ENCODE measurements at places on chromosomes 1 and 21.

- no peak for DNase-seq
Measured at GRCh38 chr1:6954591-6954990, 169.3 kb downstream of the CAMTA1 start.

DNA sequence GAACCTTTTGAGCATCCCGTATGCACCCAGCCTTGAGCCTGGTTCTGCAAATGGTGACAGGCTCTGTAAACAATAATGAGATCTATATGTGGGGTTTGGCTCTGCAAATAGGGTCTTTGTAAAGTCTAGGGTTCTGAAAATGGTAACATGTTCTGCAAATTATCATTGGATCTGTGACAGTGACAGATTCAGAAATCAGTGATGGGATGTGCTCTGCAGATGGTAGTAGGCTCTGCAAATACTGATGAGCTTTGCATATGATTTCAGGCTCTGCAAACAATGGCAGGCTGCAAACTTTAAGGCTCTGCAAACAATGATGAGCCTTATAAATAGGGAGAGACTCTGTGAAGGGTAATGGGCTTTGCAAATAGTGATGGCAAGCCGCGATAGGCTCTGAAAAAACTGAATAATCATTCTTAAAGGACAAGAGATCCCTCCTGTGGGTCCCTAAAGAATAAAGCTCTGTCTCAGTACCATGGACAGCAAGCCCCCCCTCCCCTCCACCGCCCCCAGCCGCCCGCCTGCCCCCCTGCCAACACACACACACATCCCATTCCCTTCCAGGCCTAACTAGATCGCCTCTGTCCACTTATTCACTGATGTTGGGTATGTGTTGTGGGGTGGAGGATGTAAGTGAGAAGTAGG, 17.7 kb upstream of the DMBX1 start:
- DNase-seq: no peak

DNA sequence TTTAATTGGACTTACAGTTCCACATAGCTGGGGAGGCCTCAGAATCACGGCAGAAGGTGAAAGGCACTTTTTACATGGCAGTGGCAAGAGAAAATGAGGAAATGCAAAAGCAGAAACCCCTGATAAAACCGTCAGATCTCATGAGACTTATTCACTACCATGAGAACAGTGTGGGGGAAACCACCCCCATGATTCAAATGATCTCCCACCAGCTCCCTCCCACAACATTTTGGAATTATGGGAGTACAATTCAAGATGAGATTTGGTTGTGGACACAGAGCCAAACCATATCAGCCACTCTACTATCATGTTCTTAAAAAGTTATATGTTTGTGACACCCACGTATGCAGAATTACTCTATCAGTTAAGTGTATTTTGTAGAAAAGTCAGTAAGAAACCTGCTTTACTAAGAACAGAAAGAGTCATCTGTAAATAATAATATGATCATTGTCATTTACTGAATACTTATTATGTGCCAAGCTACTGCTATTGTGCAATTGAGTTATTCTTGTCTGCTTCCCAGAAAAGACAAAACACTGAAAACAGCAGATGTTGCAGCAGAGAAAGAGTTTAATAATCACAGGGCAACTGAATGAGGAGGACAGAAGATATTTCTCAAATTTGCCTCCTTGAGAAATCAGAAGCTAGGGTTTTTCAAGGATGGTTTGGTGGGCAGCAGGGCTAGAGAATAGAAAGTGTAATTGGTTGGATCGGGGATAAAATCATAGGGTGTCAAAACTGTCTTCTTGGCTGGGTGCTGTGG, 207.7 kb upstream of the FGGY start:
- no peak for DNase-seq

DNA sequence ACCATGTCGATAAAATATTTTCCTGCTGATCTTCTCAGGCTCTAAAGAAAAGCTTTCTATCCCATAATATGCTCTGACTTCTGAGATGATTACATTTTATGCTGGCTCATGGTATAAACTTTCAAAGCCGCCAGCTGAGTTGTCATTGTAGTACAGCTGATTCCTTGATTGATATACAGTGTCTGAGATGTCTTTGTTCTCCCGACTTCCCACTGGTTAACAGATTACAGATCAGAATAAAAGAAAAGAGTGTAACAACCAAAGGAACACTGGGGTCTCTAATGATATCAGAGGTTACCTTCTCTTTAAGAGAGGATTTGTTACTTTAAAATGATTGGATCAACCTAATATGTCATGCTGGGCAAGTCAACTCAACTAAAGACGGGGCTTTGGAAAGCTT, 485.4 kb upstream of the LRRC7 start:
- no peak for DNase-seq

DNA sequence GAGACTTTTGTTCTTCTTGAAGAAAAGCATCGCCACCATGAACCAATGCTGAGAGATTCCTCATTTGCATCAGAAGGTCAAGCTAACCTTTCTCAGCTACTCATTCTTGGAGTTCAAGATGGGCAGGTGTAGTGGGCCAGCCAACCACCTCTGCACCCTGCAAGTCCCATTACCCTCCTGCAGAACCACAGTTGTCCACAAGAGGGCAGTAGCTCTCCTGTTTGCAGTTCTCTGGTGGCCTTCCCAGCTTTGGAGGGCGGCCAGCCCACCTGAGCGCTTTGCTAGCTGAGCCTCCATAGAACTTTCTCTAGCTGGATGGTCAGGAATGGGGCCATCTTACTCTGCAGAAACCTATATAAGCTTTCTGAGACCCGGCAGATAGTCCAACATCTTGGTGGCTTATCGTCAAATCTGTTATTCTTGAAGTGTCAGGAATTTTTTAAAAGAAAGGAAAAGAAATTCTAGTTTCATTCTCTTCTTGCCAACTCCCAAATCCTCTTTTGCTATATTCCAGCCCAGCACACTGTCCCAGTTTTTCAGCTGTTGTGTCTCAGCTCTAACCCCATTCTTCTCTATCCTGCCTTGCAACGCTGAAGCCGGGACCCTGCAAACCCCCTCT, 11.0 kb upstream of the LMX1A start:
- peak; percentile 86 for DNase-seq

DNA sequence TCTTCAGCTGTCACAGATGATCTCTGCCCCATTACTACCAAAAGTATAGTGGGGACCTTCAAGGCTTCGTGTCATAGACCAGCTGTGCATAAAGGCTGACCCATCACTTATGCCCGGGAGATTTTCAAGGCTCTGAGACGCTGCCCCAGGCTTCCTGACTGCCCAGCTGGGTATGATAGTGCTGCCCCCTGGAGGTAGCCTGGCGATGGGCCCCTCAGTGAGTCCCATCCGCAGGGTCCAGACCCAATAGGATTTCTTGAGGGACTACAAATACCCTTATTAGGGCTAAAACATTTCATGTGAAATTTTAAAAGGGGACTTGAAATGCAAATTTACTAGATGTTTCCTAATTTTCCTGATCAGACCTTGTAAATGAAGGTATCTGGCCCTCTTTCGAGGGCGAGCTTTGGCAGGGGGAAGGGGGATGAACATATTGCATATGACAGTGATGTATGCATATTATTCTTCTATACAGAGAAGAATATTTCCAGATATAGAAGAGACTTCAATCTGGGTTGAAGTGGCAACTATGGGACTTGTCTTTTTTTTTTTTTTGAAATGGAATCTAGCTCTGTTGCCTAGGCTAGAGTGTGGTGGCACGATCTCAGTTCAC, 11.7 kb upstream of the FCMR start:
- DNase-seq: peak; percentile 83

DNA sequence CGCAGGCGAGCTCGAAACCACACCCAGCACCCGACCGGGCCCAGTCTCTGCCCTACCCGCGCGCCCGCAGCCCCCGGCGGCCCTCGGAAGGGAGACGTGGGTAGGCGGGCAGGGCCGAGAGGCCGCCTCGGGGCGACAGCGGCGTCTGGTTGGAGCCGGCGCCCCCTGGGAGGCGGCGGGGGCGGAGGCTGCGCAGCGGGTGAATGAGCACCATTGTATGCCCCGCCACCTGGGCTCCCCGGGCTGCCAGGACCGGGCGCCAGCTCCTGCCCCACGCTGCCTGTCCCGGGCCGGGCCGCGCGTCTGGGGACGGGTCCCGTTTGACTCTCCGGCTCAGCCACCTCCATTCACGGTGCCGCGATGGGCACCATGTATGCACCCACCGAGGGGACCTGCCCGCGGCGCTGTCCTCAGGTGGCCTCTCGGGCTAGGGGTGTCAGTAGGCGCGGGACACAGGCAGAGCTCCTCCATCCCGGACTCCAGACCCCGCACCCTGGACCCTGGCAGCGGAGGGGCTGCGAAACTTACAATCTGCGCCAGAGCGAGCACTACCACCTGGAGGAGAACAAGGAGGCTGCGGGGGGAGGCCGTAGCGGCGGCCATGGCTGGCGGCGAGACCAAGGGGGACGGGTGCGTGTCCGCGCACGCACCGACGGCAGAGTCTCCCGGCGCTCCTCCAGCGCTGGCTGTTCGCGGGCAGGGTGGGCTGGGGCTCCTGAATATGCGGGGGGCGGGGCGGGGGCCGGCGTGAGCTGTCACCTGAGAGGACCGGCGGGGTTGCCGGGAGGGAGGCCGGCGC, at the start of gene COL9A2:
COL9A2 (minus strand) TSS at position 692 of the 799 bp plus-strand sequence; CDS start at position 603, 89 bp downstream.
- peak; percentile 70 for DNase-seq

DNA sequence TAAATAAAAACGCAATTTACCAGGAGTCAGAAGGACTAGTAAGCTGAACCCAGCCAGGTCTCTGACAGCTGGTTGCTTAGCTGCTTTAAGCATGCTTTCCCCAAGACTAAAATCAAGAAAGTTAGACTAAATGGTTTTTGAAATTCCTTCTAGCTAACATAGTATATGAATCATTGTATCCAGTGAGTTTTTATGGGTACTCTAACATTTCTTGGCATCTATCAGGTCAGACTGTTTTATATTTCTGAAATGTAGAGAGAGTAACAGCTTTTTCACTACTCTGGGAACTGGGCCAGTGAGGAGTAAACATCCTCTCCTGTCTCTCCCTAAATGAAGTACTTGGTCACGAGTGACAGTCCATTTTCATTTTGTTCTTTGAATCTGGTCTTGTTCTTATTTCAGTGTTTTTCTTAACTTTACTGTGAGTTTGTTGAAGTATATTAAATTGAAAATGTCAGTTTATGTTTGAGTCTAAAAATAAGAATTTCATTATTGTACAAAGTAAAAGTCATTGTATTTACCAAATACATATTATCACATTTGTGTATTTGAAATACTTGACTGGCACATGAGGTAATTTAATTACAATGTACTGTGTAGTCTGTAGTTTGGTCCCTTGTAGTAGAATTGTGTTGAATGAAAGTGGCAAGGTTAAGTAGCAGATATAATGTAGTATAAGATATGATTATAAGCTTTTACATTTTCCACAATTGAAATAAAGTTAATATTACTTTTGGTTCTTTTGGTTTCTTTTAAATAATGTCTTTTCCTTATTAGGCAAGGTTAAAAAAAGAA, 47.6 kb downstream of the PKN2 start:
- no peak for DNase-seq

DNA sequence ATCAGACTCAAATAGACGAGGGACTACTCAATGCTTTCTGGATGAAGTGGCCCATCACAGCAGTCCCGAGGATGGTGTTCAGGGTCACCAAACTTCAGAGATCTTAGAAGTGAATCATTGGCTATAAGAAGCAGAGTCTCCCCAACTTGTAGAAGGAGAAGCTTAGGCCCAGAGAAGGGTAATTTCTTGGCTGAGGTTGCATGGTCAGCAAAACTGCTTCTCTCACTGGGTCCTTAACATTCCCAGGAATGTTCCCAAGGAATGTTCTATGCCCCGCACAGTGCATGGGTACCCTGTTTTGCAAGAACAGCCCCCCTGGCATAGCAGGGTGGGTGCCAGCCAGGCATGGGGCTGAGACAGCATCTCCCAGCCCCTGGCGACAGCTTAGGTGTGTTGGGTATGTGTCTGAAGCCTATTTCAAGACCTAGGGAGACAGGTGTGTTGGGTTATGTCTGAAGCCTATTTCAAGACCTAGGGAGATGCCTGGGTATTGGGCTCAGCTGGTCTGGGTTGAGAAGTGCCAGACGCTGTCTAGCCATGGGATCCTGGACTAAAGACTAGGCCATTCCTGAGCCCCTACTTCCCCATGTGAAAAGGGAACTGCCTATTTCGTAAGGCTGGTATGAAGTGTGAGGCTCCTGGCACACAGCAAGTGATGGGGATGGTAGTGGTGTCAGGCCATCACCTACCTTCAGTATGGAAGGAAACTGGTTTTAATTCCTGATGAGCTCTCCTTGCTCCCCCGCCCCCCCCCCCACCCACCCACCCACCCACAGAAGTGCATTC, 26.1 kb downstream of the PADI6 start:
- no peak for DNase-seq

GRCh38 chr1:109765896-109766615, 2.3 kb upstream of the EPS8L3 start:
- DNase-seq: no peak

DNA sequence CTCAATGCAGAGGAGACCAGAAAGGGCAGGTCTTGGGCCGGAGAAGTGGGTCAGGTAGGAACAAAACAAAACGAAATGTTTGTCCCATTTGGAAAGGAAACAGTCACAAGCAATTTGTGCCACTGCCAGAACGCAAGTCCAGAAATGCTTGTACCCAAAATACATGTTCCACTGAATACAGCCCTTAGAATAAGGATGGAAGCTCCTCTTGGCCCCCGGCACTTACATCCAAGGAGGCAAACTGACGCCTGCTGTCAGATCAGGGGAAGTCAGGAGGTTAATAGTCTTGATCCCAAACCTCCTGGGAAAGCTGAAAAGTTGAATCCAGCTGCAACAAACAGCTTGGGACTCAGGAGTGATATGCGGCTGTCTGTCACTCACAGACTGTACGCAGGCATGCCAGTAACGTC, 75.9 kb upstream of the GALNT2 start:
- DNase-seq: no peak

GRCh38 chr1:237470712-237471338, 419.9 kb downstream of the ZP4 start:
- no peak for DNase-seq

- DNase-seq: no peak
Measured at GRCh38 chr1:203704120-203704519, 60.9 kb upstream of the LAX1 start.

GRCh38 chr1:72322910-72323309, 40.6 kb upstream of the NEGR1 start:
- DNase-seq: no peak

GRCh38 chr1:29876902-29877301, 640.6 kb downstream of the PTPRU start:
- DNase-seq: no peak

DNA sequence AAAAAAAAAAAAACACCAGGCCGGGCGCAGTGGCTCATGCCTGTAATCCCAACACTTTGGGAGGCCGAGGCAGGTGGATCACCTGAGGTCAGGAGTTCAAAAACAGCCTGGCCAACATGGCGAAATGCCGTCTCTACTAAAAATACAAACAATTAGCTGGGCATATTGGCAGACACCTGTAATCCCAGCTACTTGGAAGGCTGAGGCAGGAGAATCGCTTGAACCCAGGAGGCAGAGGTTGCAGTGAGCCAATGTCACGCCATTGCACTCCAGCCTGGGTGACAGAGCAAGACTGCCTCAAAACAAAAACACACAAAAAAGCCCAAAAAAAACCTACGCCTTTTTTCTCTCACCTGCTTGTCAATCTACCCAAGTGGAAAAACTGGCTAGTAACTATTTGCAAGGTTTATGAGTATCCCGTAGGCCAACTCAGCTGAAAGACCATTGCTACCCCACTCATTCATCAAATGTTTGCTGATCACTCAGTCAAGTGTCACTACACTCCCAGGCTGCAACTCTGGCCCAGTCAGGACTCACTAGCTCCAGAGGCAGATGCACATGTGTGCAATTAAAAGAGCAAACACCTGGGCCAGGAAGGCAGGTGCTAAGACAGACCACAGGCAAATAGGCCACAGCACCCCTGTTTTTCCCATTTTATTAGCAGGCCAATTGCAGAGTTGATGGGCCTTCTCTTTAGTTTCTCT, 2.0 kb downstream of the CSRP1 start:
- no peak for DNase-seq
